ENCODE measurements at places on chromosomes 7 and 10. TPM values are rescaled to one million over a fixed set of nuclear protein-coding genes. Genes with fewer than 3 reads are reported as not detected.

DNA sequence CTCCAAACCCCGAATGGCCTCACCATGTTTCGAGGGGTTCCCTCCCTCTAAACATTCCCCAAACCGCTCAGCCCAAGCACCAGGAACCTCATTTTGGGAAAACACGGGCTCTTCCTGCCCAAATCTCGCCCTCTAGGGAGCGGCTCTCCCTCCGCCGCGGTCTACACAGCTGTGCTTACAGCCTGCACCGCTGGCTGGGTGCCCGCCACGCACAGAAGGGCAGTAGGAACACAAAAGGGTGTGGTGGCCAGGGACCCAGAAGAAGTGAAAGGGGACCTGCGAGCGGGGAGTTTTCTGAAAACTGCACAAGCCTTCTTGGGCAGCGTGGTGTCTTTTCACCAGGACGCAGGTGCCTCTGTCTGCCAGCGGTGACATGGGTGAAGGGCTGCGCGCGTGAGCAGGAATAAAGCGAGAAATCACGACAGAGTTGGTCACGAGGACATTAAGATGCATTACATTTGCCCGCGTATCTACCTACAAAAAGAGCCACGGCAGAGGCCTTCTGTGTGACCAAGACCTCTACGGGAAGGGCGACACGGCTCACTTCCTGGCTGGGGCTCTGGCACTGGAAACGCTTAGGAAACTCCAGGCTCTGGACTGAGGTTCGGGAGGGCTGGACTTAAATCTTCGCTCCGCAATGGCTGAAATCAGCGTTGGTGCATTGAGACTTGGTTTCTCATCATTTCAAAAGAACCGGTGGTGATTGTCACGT, 171.7 kb downstream of the LSM5 start:
- no peak for DNase-seq

DNA sequence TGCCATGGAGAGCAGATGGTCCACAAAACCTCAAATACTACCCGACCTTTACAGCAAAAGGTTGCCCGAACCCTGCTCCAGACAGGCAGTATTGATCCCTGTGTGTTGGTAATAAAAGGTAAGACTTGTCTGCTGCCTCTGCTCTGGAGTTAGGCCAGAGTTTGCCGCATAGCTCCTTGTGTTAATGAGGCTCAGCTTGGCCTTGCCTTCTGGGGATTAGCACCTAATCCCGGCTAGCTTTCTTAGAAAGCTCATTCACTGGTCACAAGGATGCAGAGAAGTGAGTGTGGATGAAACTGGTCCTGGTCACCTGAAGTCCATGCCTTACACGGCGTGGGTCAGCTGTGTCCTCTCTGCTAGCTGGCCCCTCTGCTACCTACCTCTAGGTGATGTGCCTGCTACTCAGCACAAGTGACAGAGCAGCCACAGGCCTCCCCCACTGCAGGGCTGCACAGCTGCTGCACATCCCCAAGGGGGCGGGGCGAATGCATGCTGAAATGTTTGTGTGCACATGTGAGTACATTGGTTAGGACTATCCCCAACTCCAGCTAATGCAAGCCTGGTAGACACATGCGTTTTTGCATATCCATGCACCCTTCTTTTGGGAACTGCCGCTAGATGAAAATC, 31.7 kb upstream of the SYPL1 start:
- DNase-seq, result peak; percentile 17

Gene PDK4
- 1.4 TPM for total RNA-seq

GRCh38 chr7:46192271-46192670, 271.2 kb upstream of the IGFBP3 start:
- DNase-seq, result no peak

Gene WNT16
- not detected for total RNA-seq

GRCh38 chr10:50503661-50504320, 120.0 kb downstream of the SGMS1 start:
- DNase-seq, result no peak

Gene TYSND1
- total RNA-seq, result 14.7 TPM

DNA sequence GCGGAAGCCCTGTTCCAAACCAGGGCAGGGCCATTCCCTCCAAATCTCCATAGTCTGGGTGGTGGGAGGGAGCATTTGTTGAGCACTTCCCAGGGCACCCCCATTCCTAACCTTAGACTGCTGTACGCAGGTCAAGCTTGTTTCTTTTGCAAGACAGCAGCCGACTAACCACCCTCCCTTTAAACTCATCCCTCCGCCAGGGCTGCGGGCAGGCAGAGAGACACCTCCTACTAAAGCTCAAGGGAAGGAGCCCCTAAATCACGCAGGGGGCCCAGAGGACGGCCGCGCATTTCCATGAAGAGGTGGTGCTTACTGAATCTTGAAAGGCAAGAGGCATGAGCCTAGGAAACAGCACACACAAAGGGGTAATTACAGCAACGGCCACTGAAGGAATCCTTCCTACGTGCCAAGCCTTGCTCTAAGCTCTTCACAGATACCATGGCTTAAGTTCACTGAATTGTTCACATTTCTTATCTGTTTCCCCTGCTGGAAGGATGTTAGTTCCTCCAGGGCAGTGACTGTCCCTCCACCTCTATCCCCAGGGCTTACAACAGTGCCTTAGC, 90.0 kb downstream of the PROSER2 start:
- DNase-seq, result no peak

Gene AUTS2
- total RNA-seq, result 6.6 TPM

- DNase-seq, result no peak
Observed at GRCh38 chr7:139562961-139563565, 39.6 kb downstream of the CLEC2L start.

GRCh38 chr10:112880633-112881530, 69.2 kb upstream of the TCF7L2 start:
- no peak for DNase-seq

GRCh38 chr10:30383356-30383755, 34.3 kb upstream of the MTPAP start:
- DNase-seq, result no peak

GRCh38 chr10:27390681-27391080, 113.4 kb upstream of the RAB18 start:
- DNase-seq, result no peak

GRCh38 chr10:96982149-96982930, 150.2 kb downstream of the LCOR start:
- no peak for DNase-seq

Gene FKBP14
- 26.8 TPM for total RNA-seq

DNA sequence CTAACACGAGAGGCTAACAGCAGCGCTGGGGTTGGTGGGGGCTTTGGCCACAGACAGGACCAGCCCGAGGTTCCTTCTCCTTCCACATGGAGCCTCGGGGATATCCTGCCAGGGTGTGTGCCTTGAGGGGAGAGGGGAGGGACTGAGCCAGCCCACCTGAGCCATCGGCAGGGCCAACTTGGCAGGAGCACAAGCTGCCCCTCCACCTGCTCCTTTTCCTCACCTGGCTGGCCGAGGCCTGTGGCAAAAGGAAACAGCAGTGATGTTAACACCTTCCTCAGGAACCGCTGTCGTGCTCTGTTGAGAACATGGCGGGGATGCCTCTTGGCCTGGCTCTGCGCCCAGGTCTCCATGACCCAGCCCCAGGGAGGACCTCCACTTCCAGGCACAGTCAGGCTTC, 255.1 kb upstream of the PPP2R2D start:
- DNase-seq, result no peak

DNA sequence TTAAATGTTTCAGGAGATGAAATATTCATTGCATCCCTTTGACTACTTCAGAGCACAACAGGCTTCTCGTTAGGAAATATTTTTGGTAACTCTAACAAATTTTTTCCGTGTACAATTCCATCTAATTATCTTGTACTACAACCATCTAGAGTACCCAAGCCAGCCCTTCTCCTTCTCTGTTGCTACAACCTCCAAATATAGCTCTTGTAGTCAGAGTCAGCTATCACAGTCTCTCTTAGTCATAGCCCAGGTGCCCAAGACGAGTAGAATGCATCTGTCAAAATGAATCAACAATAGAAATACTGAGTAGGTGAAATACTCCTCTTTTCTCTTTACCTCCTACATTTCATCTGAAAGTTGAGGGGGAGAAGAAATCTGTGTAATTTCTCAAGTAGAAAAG, 74.0 kb downstream of the INHBA start:
- peak; percentile 88 for DNase-seq

GRCh38 chr7:128800567-128800966, 8.8 kb downstream of the CCDC136 start:
- DNase-seq, result no peak

Gene CRHR2
- not detected for total RNA-seq

DNA sequence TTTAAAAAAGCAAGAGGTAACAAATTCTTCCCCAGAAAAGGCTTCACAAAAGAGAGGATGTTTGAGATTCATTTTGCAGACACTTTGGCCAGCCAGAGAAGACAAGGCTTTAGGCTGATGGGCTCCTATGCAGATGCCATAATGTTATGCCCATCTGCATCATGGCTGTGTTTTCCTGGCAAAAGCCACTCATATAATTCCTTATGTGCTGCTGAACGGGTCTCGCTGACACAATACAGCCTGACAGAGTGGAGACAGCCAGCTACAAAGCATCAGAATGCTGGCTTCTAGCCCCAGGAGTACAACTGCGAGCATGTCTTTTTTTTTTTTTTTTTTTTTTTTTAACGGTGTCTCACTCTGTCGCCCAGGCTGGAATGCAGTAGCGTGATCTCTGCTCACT, 1157.4 kb upstream of the AUTS2 start:
- no peak for DNase-seq

GRCh38 chr10:125231116-125231812, 70.9 kb upstream of the CTBP2 start:
- peak; percentile 96 for DNase-seq

DNA sequence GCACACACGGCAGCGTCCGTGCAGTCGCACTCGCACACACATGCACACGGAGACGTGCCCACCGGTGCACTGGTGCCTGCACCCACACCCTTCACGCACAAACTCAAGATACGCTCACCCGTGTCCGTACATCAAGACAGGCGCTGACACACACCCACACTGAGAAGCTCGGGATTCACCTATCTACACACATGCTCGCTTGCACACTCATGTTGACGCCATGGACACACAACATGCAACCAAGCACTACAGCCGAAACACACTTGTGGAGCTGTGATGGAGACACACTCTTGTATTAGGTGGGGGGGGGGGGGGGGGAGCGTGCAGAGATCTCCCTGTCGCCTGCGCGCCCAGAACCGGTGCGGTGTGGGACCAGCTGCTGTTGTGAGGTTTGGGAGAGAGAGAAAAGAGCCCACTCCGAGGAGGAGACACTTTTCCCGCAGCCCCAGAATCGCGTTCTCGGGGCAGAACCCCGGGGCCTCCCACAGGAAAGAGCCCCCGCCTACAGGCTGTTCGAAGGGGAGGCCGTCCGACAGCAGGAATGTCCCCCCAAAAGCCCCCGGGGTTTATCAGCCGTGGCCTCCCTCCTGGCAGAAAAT, 605 bp upstream of the NFKB2 start:
- peak; percentile 47 for DNase-seq

DNA sequence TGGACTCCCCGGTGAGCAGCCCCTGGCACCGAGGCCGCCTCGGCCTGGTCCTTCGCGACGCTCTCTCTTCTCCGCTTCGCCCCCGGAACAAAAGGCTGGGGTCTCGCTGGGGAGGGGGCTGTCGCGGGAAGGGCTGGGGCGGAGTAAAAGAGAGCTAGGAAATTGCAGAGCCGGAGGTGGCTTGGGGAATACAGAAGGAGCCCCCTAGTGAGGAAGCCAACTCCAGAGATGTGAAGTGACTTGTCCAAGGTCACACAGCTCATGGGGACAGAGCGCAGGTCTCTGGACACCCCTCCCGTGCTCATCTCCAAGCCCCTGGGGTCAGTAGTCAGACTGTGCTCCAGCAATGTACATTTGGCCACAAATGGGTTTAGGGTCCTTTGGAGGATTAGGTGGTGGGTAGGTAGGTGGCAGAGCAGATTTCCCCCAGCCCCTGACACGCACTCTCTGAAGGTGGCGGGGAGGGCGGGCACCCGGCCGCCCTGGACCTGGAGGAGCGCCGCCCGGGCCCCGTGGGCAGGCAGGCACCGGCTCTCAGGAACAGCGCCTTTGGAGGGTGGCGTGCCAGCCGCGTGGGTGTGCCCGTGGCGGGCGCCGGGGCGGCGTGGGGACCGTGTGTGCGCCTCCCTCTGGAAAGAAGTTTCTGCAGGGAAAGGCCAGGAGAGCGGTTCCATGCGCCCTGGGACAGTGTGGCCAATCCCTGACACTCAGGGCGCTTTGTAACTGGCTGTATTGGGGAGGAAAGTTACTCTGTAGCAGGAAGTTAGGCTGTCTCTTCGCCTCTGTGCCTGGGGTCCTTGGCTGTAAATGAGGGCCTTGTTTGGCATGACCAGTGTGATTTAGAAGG, 910 bp downstream of the WIPF3 start:
- peak; percentile 37 for DNase-seq

Gene SRRM3
- total RNA-seq, result 2.8 TPM

- no peak for DNase-seq
Observed at GRCh38 chr10:34294137-34294536, 521.0 kb downstream of the PARD3 start.

- no peak for DNase-seq
Observed at GRCh38 chr10:1171586-1171985, 115.4 kb downstream of the WDR37 start.

- DNase-seq, result peak; percentile 68
Observed at GRCh38 chr10:90968328-90969081, 47.6 kb upstream of the ANKRD1 start.

- DNase-seq, result no peak
Observed at GRCh38 chr7:25149836-25150235, 24.8 kb upstream of the CYCS start.

Gene FAM221A
- total RNA-seq, result 2.9 TPM

Gene SAP25
- total RNA-seq, result 0.21 TPM

GRCh38 chr10:121375172-121375571, 223.1 kb downstream of the FGFR2 start:
- DNase-seq, result no peak

DNA sequence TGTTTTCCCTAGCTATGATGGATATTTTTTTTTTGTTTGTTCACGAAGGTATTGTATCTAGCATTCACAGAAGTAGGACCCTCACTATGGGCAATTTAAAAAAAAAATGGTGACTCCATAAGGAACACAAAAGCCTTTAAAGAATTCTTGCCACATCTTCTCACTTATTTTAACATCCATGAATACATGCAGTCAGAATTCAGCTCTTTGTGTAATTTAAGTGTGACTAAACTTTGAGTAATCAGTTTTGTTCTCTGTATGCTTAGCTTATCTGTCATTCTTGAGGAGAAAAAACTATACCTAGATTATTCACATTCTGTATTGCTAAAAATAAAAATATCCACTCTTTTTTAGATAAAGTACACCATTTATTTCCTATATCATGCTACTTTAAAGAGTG, 313.2 kb upstream of the KCND2 start:
- no peak for DNase-seq

Gene SLC26A3
- not detected for total RNA-seq

GRCh38 chr10:95628786-95629185, 27.7 kb downstream of the ALDH18A1 start:
- DNase-seq, result no peak

Gene RAPGEF5
- total RNA-seq, result 0.24 TPM

DNA sequence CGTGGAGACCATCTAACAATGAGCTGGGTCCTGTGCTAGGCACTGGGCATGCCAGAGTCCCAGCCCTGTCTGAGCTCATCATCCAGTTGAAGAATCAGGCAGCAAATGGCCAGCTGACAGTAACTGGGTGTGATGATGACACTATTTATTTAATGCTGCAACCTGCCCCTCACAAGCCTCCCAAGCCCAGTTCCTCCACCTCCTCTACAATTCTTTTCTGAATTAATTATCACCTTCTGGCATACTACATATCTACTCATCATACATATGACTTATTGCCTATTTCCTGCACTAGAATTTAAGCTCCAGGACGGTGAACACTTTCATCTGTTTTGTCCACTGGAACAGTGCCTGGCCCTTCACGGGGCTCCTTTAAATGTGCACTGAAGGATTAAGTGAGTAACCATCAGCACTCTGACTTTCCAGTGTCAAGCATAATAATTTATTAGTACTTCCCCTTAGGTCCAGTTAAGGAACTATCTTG, 96.7 kb upstream of the LAMB4 start:
- DNase-seq, result peak; percentile 54

Gene VSTM4
- 25.2 TPM for total RNA-seq

GRCh38 chr10:12212454-12212853, 16.5 kb downstream of the CDC123 start:
- no peak for DNase-seq
